A549 (cell line): ENCODE measurements at places on chromosomes 2 and 18.

- no peak for DNase-seq
Observed at GRCh38 chr2:133026536-133027177, 356.7 kb upstream of the LYPD1 start.

- DNase-seq = no peak
Observed at GRCh38 chr2:191907091-191907490, 60.2 kb upstream of the CAVIN2 start.

DNA sequence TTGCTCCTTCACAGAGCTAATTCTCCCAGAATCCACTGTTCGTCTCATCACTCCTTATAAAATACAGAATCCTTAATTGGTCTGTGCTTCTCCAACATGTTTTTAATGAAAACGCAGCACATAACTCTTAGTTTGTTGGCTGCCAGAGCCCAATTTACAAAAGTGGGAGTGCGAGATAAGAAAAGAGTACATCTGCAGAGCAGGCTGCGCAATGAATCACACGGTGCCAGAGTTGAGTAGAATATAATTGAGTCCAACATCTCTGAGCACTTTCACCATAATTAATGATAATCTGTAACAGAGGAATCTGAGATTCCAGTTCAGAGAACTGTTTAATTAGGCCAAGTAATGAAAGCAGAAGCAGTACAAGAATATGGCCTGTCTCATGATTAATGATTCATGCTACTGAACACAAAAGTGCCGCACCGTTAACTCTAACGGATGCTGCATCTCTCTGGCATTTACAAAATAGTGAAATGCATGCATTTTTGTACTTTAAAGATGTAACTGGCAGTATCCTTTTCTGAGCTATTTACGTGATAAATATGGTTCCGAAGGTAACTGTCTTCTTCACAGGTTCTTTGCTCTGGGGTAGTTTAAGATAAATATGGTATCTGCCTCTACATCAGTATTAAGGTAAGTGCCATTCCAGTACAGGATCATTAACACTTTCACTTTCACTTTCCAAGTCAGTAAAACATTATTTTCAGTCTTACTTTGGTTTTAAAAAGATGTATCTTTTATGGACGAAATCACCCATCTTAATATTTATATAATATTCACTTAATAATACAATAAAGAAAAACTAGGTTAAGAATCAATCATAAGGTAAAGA lies 785.6 kb downstream of the NR4A2 start:
- no peak for DNase-seq

DNA sequence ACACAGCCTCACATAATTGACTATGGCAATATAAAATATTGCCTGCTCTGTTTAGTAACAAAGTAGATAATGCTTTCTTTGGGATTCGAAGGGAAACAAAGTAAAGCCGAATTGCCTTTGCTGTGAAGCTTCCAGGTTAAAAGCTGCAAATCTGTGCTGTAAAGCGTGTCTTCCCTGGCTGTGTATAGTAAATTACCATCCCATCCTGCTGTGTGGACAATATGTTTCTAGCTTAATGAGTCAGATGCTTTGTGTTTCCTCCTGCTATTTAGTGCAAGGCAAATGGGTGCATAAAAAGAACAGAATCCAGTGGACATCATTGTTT lies 265.1 kb downstream of the SOCS6 start:
- DNase-seq = no peak

- DNase-seq = no peak
Observed at GRCh38 chr2:170969872-170970496, 40.9 kb downstream of the GORASP2 start.

- DNase-seq = no peak
Observed at GRCh38 chr2:65456064-65456463, 23.7 kb upstream of the SPRED2 start.

DNA sequence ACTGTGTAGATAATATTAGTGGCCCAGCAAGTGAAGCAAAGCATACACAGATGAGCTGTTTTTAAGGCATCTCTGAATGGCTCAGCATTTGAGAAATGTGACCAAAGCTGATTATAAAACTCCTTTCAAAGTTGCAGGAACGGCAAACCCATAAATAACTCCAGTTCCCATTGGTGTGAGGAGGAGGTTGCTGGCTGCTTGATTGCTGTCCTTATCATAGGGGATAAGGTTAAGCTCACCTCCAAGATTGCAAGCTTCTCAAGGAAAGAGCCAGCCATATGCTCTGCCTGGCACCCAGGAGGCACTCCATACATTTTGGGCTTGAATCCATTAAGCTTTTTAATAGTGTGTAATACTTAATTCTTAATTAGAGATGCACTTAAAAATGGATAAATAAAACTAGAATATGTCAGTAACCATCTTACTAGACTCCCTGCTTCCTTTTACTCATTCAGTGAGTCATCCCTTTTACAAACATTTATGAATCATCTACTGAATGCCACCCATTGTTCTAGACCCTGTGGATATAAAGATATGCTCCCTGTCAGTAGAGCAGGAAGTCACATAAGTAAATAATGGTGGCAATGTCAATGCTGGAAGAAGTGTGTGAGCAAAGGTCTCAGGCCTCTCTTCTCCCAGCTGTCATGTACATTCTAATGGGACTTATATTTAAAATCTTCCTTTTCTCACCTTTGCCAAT lies 99.3 kb downstream of the SPATS2L start:
- DNase-seq = peak; percentile 92

GRCh38 chr18:6414118-6414722 lies 491 bp downstream of the L3MBTL4 start:
- DNase-seq = no peak

GRCh38 chr18:48840491-48840877 lies 110.3 kb downstream of the SMAD7 start:
- DNase-seq = no peak

GRCh38 chr2:84160453-84160852 lies 298.6 kb downstream of the SUCLG1 start:
- DNase-seq = no peak

GRCh38 chr18:7524786-7525185 lies 42.3 kb upstream of the PTPRM start:
- DNase-seq = no peak

GRCh38 chr18:60448487-60449267 lies 76.1 kb upstream of the MC4R start:
- DNase-seq = no peak

DNA sequence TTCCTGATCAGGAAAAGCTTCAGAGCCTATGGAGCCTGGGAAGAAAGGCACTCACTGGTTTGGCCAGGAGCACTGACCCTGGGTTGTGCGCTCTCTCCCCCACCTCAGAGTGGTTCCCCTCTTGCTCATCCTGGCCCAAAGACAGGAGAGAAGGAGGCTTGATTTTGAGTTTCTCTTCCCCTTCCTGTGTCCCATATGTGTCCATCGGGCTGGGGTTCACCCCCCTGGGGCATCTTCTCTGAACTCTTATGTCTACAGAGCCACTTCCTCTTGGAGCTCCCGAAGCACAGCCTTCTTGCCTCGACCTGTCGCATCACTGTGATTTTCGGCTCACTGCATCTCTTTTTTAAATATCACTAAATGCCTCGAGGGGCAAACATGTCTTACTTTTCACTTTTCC lies 692.3 kb downstream of the RNF144A start:
- DNase-seq = no peak

DNA sequence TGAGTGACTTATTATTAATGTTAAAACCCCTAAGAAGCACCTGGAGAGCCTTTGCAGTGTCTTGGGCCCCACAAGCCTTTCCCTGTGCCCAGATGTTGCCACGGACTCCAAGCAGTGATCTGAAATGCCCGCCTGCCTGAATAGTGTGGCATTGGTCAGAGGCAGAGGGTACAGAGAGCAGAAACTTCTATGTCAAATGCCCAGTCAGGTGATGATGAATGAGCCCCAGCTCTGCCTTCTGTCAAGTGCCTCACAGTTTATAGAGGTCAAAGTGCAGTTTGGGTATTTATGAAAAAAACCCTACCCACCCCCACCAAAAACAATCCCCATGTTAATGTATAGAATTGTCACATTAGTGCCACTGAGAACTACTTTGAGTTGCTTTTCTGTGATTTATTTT lies 170.0 kb upstream of the SIX3 start:
- DNase-seq = no peak

DNA sequence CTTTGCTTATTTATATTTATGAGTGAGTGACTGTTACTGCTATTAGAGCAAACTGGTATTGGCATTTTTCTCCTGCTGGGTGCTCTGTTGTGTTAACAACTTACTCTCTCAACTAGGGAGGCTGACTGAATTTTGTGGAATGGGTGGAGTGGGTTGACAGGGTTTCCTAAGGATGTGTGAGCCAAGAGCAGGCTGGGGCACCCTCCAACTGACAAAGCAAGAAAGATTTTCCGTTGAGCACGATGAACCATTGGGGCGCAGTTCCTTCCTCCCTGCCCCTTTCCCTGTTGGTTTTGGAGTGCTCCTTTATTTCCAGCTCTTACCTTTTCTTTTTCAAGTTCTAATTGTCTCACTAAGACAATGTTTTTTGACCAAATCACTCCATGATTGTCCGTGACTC lies 20.3 kb downstream of the SEH1L start:
- no peak for DNase-seq

DNA sequence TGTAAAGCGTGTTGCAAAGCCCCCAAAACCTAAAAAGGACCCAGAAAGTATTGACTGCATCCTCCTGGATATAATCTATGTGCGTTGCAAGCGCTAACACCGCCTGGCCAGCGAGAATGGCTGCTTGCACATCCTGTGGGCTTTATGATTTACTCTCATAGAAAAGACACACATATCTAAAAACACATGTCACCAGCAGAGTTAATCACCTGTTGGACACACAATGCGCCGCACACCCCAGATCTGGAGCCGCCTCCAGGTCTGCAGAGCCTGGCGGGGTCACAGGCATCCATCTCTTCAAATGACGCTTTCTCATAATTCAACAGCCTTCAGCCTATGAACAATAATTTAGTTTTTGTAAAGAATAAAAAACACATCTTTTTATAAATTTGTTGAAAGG lies 186.5 kb downstream of the RTP5 start:
- no peak for DNase-seq

DNA sequence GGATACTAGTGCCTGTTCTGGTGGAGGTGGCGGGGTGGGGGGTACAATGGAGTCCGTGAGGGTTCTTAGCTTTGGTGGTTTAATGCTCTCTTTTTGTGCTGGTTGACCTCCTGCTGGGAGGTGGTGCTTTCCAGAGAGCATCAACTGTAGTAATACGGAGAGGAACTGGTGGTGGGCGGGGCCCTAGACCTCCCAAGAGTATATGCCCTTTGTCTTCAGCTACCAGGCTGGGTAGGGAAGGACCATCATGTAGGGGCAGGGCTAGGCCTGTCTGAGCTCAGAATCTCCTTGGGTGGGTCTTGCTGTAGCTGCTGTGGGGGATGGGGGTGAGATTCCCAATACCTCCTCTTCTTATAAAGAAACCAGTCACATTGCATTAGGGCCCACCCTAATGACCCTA lies 27.1 kb downstream of the CAMKMT start:
- DNase-seq = no peak
